Ureter (tissue), 1 donor: ENCODE measurements at places on chromosomes 6 and 20. TPM values are rescaled to one million over a fixed set of nuclear protein-coding genes. Genes with fewer than 3 reads are reported as not detected.

GRCh38 chr6:155694419-155694790 lies 238.8 kb upstream of the NOX3 start:
- DNase-seq, result no peak

DNA sequence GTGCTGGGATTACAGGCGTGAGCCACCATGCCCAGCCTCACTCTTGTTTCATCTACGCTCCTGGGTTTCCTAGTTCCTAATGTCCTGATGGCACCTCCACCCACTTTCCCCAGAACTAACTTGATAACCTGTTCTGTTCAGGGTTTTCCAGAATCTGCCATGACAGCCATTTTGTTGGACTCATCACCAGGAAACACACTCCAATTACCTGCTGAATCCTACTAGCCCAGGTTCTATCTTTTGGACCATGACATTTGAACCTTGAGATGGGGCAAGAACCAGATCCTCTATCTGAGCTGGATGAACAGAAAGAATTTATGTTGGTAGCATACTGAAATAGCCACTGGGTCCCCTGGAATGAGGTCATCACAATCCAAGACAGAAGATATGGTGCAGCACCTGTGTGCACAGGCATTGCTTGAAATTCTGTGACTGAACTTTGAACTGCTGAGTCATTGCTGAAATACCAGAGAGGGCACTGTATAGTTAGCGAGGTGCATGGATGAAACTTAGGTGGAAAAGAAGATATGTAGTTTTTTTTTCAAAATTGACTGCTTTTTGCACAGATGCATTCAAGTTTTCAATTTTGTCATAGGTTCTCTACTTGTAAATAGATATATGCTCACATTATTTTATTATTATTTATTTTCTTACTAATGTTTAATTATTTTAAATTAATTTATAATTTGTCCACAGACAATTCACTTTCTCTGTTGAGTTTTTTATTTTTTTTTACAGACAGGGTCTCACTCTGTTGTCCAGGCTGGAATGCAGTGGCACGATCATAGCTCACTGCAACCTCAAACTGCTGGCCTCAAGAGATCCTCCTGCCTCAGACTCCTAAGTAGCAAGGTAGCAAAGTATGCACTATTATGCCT lies 42.8 kb upstream of the TASP1 start:
- no peak for DNase-seq

GRCh38 chr20:35192118-35192872 lies 20.4 kb downstream of the PROCR start:
- no peak for DNase-seq

DNA sequence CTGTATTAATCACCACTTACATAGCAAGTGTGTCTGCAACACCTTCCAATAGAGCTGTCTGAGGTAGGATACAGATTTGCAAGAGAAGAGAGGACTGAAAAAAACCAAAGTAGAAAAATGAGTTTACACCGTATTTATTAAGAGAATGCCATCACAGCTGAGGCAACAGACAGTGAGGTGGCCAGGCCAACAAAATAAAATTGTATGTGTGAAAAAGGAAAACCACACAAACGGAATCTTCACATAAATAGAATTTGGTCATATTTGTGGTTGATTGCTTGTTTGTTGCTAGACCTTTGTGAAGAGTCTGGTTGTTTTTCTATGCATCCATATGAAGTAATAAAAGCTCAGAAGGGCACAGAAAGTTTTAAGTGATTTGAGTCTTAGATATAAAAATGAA lies 157.8 kb upstream of the TSHZ2 start:
- no peak for DNase-seq

GRCh38 chr20:50243610-50244351 lies 53.2 kb downstream of the CEBPB start:
- no peak for DNase-seq

DNA sequence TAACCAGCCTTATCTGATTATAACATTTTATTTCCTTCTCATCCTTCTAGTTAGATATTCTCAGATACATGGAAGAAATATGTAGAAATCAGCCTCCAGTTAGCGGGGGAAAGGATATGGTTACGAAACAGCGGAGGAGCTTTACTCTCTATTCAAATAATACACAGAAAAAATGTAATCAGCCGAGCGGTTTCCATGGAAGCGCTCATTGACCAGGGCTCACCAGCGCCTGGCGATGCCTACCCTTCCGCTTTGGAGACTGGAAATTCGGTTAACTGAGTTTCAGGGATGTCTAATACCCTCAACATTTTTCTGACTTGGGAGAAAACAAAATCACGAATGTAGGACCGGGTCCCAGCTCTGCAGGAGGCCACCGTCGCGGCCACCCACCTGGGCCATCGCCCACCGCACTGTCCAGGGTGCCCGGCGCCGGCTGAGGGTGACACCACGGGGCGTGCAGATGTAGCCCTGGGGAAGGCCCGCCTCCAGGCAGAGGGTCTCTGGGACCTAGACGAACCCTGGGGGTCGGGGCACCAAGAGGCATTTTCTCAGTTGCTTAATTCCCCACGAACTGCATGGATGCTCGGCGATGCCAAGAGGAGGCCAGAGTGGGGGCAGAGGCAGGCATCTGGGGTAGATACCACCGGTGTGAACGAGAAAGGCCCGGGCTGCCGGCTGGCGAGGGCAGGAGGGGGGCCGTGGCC lies 1.7 kb downstream of the PRR18 start:
- no peak for DNase-seq

OPN5 gene
- not detected for total RNA-seq

GRCh38 chr20:40134176-40134575 lies 554.9 kb downstream of the MAFB start:
- DNase-seq, result no peak

DNA sequence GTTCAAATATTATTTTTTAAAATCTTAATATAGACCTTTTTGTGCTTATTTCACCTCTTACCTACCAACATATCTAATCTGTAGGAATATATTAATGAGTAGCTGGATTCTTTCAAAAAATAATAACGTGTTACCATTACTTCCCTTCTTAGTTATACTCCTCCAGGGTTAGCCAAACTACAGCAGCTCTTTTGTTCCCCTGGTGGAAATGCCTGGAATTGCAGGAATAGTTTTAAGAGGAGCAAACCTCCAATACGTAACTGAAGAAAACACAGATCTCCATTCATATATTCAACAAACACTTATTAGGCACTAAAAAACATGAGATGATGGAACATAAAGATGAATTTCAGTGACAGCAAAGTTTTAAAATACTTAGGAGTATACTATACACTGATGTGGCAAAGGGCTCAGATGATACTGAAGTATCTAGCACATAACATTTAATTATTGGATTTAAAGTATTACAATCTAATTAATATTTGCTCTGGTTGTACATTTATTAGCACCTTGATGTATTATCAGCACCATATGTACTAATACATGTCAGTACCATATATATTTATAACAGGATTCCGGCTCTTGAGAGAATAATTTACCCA lies 78.3 kb downstream of the TBX18 start:
- DNase-seq, result no peak

KCNQ5 gene
- 1.8 TPM for total RNA-seq

- DNase-seq, result no peak
These were observed 49.9 kb upstream of the TMEM30A start for GRCh38 chr6:75334266-75335040.

DNA sequence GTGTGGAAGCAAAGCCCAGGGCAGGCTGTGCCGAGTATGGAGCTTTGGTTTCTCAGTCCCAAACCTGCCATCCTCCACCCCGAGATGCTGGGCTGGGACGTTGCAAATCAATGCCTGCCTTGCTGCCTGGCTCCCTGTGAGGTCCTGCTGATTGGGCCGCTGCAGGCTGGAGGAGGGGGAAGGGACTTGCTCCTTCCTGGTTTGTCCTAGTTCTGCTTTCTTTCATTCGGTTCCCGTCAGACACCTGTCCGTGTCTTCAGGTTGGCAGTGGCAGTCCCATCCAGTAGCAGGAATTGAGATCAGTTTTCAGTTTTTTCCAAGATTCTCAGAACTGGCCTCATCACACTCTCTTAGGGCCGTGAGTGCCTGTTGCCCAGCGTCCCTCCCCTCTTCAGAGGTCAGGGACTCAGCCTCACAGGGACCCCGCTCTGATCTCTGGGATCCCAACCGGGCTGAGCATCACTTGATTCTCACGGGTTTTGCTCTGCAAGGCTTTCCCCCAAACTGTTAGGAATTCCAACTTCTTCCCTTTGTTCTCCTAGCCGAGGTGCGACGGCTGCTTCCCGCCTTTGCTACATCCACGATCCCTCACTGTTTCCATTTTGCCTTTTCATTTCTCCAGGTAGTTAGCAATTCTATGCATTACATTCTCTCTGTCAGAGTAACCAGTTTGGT lies 24.2 kb upstream of the TAGAP start:
- no peak for DNase-seq

RIPK1 gene
- total RNA-seq, result 28.4 TPM

- DNase-seq, result no peak
These were observed 177.3 kb upstream of the TENT5A start for GRCh38 chr6:81929828-81930227.

REM1 gene
- 8.6 TPM for total RNA-seq

BPIFB1 gene
- total RNA-seq, result 0.65 TPM

- DNase-seq, result no peak
These were observed 117.5 kb downstream of the FLRT3 start for GRCh38 chr20:14219801-14220461.

EFHC1 gene
- 20.4 TPM for total RNA-seq

- DNase-seq, result no peak
These were observed 117.8 kb downstream of the WDR27 start for GRCh38 chr6:169583886-169584541.

- DNase-seq, result no peak
These were observed 42.4 kb downstream of the DHX35 start for GRCh38 chr20:39004508-39004907.

DNA sequence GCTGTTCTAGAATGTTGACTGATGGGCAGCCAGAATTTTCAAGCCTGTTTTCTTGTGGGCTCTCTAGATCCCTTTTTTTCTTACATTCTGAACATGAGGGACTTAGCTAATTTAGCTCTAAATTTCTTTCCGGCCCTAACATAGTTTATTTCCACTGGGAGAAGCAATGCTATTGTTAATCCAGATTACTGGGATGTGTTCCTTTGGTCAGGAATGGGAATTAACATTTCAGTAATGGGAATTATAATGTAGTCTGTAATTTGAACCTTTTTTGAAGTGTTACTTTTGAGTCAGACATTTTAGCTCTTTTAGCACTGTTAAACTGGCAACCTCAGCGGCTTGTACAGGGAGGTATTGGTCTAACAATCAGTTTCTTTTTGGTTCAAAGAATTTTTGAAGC lies 7.5 kb downstream of the ZFAND3 start:
- no peak for DNase-seq

DNA sequence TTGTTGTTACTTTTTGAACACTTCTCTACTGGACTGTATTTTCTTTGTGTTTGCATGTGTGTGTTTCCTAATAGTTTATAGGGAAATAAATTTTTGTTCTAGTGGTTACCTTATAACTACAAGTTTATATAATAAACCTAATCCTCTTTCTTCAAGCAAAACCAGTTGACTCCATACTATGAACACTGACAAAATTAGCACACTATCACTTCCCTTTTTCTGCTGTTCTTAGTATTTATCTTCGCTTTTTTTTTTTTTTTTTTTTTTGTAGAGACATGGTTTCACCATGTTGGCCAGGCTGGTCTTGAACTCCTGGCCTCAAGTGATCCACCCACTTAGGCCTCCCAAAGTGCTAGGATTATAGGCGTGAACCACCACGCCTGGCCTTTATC lies 25.0 kb upstream of the C6orf62 start:
- no peak for DNase-seq

CLVS2 gene
- 0.18 TPM for total RNA-seq

GRCh38 chr6:35948725-35949124 lies 27.8 kb upstream of the SRPK1 start:
- DNase-seq, result no peak

USP49 gene
- total RNA-seq, result 6.0 TPM

VGLL2 gene
- not detected for total RNA-seq

COL11A2 gene
- total RNA-seq, result 0.96 TPM

DNA sequence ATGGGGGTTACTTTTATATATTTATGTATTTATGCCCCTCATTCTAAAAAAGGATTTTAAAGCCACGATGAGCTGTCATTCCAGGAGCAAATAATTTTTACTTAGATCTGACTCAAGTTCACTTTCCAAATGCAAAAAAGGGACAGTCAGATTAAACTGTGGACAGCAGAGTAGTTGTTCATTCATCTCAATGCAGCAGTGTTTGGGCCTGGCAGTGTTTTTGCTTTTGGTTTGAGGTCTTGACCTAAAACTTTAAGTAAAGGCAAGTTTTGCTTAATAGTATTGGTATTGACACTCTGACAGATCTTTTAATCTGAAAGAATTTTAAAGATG lies 13.9 kb downstream of the JARID2 start:
- no peak for DNase-seq

CLPSL1 gene
- total RNA-seq, result not detected

DNA sequence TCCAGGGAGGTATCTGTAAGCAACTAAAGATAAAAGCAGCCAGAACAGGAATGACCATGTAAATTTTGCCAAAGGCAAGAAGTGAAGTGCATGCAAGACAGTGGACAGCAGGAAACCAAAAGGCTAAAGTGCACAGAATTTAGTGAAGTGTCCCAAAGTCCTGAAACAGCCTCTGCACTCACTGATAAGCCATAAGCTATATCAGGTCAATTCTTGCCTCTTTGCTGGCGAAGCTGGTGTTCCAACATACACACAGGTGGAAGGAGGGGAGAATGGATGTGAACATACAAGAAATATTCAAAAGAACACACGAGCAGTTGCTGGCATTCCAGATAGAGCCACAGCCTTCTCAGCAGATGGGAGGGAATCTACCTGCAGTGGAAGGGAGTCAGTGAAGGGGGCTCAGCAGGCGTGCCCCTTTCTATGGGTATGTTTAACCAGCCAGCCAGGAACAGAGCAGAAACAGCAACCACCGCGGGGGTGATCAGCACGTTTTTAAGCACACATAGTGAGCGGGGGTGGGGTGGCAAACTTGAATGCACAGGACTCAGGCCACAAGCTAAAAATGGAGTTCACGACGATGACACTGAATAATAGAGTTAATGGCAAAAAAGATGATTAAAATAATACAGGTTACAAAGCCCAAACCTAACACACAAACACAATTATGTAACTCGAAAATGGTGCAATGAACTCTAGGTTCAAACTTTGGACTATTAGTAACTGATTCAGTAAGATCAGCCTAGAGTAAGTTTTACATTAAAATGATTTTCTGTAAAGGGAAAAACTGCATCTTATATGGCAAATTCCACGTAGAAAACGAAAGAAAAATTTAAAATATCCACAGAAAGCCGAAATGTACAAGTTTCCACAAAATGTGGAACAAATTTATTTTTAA lies 1.2 kb downstream of the ECI2 start:
- no peak for DNase-seq

FOXC1 gene
- 41.9 TPM for total RNA-seq

GRCh38 chr20:44660581-44660980 lies 9.1 kb upstream of the ADA start:
- no peak for DNase-seq
